Activated CD4-positive, alpha-beta T cell treated with anti-CD3 and anti-CD28 coated beads, Interleukin-2, amount 50 U/mL, for 4 hours (primary cell): ENCODE measurements at places on chromosomes 3 and 15.

- peak; percentile 10 for DNase-seq
Measured at GRCh38 chr15:65212097-65212496, 824 bp upstream of the CILP start.

- DNase-seq = peak; percentile 42
Measured at GRCh38 chr3:52277972-52278509, 408 bp downstream of the WDR82 start.

GRCh38 chr15:39499681-39500080, 81.2 kb upstream of the THBS1 start:
- DNase-seq = no peak

DNA sequence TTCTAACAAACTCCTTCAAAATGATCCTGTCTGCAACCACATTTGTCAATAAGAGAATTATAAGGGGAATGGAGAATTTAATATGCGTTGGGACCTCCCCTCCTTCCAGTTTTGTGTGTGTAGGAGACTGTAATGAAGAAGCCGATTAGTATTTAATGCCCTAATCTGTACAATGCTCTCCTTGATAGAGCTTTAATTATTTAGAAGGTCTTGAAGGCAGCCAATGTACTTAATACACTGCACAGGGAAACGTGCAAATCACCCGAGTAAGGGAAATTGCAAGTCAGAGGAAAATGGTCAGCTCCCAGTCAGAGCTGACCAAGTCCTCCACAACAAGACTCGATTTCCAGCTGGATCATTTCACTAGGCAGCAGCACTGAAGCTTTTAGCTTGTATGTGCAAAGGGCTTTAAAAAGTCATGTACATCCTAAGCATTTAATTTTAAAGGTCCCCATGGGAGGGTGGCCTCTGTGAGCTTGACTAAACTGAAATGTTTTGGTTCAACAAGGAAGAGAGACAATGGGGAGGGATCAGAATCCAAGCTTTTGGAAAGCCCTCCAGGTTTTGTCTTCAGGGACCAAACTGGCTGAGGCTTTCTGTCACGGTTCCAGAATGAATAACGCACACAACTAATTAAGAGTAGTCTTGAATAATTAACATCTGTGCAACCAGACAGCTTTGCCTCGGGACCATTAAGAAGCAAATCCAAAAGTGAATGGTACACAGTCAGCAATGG, 159.8 kb upstream of the MITF start:
- no peak for DNase-seq

DNA sequence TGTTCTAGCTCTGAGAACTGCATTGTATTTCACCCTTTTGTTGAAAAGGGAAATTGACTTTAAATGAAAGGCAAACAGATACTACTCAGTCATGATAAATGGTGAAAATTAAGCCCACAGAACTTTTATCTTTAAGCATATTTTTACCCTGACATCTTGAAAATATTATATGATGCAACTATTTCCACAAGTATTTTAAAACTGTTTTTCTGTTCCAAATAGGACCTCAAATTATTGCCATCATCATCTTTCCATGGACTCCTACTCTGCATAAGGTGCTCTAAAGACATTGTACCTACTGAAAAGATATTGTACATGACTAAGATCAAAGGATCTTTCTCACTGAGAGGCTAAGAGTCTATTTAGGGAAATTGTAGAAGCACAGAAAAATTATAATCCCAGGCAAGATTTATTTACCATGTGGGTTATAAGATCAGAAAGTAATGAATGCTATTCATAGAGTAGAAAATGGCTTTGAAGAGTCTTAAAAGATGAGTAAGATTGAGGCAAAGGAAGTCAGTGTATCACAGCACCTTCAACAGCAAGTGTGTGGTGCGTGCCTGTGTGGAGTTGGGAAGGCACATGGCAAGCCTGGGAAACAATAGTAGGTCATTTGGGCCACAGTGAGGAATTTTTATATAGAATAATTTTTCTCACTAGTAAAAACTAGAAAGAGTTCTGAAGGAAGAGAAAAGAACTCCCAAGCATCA, 68.8 kb downstream of the VGLL3 start:
- DNase-seq = no peak

- DNase-seq = no peak
Measured at GRCh38 chr3:126743781-126744180, 39.7 kb downstream of the CHCHD6 start.

DNA sequence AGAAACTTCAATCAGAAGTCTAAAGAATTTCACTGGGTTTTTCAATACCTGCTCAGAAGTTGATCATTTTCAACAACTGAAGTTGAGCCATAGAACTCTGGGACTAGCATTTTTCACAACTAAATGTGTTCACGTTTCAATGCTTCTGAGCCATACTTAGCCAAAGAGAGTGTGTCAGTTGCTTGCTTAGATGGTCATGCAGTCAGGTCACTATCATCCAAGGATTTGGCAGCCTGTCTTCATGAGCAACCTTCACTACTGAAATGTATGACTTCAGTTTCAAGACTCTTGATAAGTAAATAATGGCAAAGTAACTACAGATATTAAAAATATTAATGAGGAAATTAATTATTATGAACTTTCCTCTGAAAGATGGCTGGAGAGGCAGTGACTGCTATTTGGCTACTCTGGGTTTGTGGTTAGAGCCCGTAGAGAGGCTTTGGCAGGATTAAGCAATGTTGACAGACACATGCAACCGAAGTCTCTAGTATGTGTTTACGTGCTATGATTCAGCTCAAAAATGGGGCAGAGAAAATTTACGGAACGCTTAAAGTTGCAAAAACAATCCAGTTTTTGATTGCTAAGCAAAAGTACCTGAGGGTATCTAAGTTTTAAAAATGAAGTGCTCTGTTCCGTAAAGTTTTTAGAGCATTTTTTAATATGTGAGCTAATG, 133.8 kb downstream of the GMNC start:
- no peak for DNase-seq

GRCh38 chr3:38383156-38383875, 36.7 kb downstream of the XYLB start:
- no peak for DNase-seq

DNA sequence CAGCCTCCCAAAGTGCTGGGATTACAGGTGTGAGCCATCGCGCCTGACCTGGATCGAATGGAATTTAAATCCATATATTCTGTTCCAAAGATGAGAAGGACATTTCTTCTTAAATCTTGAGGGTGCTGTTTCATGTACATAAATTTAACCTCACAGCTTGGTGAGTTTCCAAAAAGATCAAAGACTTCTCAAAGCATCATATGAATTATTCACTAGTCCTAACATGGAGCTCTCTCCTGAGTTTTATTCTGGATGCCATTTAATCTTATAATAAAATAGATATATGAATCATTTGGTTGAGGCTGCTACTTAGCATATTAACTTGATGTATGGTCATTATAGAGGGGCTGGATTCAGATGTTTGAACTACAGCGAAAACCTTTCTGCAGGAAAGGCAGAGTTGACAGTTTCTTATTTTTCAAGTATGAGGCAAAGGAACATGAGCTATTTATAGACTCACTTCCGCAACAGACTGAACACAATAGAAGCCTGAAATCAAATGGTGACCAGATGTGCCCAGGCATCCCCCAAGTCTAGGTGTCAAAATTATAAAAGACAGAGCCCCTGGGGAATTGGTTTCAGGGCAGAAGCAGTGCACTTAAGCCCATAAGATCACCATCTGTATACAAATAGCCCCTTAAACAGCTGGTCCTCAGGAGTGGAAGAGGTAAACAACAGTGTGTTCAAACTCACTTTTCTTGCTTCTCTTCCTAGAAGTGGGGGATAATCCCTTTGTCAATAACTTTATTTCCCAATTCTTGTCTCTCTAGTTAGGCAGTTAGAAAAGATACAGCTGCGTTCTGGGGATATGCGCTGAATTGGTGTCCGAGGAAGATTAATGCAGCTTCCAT, 29.7 kb downstream of the STARD9 start:
- no peak for DNase-seq

- no peak for DNase-seq
Measured at GRCh38 chr15:90004252-90004651, 3.1 kb downstream of the ZNF710 start.
